ENCODE measurements at places on chromosomes 1 and 21. TPM values are rescaled to one million over a fixed set of nuclear protein-coding genes. Genes with fewer than 3 reads are reported as not detected.

MIGA1 gene
- 10.2 TPM for total RNA-seq

IRF6 gene
- total RNA-seq: 1.2 TPM

CDC20 gene
- total RNA-seq: 129 TPM

ASPM gene
- 19.2 TPM for total RNA-seq

NBPF20 gene
- total RNA-seq: 1.9 TPM

DNA sequence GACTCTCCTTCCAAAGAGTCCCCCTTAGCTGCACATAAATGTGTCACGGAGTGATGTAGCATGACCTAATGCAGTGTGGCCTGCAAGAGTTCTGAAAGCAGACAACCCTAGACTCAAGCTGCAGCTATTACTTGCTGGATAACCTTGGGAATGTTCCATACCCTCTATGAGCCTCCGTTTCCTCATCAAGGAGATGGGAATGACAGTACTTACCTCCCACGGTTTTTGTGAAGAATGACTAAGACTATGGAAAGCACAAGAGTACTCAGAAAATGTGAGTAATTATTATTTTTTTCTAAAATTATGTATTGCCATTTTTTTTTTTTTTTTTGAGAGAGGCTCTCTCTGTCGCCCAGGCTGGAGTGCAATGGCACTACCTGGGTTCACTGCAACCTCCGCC is 3.0 kb downstream of the TTC39A start:
- no peaks in the 10 kb centered on the region for H3K36me3 ChIP-seq
- no peak overlapping the region for H3K4me3 ChIP-seq
- H3K27ac ChIP-seq: no peak overlapping the region
- peaks cover 15% of the 10 kb centered on the region for H3K27me3 ChIP-seq

DNA sequence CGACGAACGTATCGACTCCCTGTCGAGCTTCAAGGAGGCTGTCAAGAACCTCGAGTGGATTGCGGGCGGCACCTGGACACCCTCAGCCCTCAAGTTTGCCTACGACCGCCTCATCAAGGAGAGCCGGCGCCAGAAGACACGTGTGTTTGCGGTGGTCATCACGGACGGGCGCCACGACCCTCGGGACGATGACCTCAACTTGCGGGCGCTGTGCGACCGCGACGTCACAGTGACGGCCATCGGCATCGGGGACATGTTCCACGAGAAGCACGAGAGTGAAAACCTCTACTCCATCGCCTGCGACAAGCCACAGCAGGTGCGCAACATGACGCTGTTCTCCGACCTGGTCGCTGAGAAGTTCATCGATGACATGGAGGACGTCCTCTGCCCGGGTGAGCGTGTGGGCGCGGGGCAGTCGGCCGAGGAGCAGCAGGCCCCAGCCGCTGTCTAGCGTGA is 28.0 kb downstream of the COL6A2 start:
- no peaks in the 10 kb centered on the region for H3K4me1 ChIP-seq
- H3K4me3 ChIP-seq: no peak overlapping the region
- H3K27me3 ChIP-seq: no peaks in the 10 kb centered on the region
- H3K27ac ChIP-seq: no peak overlapping the region

DNA sequence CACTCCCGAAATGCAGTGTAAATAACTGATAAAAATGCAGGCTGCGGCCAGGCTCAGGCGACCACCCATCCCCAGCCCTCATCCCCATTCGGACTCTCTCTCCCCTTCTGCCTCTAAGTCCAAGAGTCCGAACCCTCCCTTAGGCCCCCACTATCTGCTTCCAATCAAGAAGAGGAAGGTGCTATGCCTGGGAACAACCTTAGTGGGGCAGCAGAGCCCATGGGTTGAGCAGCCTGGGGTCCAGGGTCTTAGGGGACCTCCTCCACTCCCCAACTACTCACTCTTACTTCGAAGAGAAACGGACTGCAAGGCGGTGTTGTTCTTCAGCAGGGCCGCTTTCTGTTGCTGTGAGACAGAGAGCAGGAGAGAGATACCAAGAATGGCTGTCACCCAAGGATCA is 12.2 kb downstream of the ARHGEF2 start:
- no peak overlapping the region for H3K27ac ChIP-seq
- no peaks in the 10 kb centered on the region for H3K27me3 ChIP-seq
- peaks cover 51% of the 10 kb centered on the region for H3K36me3 ChIP-seq
- no peak overlapping the region for H3K4me3 ChIP-seq

DNA sequence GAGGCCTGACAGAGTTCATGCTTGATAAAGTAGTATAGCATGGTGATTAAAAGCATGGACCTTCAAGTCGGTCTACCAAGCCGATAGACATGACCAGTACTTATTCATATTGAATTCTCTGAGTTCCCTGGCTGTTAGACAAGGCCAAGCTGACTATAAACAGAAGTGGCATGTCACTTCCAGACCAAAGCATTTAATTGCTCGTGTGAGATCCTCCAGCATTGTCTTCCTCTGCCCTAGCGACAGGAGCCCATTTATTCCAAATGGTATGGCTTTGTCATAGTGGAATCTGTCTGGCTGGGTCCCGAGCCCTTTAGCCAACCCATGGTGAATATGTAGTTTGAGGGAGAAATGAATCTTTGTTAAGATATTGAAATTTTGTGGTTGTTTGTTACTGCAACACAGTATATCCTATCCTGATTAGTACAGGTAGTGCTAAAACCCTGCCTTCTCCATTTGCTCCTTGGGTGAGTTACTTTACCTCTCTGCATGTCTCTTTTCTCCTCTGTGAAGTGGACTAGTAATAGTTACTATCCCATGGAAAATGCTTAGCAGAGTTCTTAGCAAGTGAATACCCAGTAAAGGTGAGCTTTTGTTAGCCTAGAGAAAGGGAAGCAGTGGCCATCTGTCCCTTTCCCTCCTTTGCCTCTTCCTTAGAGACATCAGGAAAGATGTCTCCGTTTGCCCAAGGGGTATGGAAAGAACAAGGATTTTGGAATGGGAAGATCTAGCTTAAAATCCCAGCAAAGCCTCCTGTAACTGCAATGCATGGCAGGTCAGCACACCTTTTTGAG is 77.6 kb upstream of the CD1D start:
- no peaks in the 10 kb centered on the region for H3K36me3 ChIP-seq
- no peak for DNase-seq
- no peak overlapping the region for H3K4me3 ChIP-seq
- no peaks in the 10 kb centered on the region for H3K4me1 ChIP-seq
- no peaks in the 10 kb centered on the region for H3K27me3 ChIP-seq

DNA sequence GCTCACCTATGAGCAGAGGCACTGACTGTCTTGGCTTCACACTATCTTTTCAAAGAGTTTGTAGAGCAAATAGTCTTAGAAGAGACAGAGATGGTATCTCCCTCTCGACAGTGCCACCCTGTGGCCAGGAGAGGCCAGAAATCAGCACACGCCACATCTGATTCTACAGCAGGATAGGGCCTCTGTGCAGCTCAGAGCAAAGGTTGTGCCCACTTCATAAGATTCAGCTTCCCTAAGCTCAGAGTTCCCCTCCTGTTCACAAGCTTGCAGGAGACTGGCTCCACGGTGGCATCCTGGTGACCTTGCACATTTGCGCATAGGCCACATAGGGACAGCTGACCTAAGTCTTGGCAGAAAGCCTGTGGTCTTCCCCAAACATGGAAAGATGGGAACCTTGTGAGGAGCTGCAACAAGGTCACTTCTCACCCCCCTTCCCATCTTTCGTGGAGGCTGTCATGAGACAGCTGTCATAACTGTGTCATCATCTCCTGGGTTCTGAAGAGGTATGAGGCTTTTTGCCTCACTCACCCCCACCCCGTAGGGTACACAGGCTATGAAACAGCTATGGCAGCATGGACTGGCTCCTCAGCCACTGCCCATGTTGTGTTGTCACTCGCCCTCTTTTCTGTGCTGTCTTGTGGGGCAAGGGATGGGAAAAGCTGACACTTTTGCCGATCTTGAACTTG is 3.0 kb downstream of the ITLN2 start:
- no peak overlapping the region for H3K4me3 ChIP-seq
- no peaks in the 10 kb centered on the region for H3K36me3 ChIP-seq
- no peaks in the 10 kb centered on the region for H3K27me3 ChIP-seq
- DNase-seq: peak; percentile 74
- H3K4me1 ChIP-seq: peaks cover 3% of the 10 kb centered on the region

GRCh38 chr1:165675794-165676193 is 22.6 kb downstream of the ALDH9A1 start:
- no peak for DNase-seq
- peaks cover 24% of the 10 kb centered on the region for H3K36me3 ChIP-seq
- no peak overlapping the region for H3K27ac ChIP-seq
- H3K27me3 ChIP-seq: no peaks in the 10 kb centered on the region

GRCh38 chr1:162950187-162950586 is 89.2 kb upstream of the CCDC190 start:
- DNase-seq: no peak
- no peaks in the 10 kb centered on the region for H3K4me1 ChIP-seq
- H3K4me3 ChIP-seq: no peak overlapping the region

DNA sequence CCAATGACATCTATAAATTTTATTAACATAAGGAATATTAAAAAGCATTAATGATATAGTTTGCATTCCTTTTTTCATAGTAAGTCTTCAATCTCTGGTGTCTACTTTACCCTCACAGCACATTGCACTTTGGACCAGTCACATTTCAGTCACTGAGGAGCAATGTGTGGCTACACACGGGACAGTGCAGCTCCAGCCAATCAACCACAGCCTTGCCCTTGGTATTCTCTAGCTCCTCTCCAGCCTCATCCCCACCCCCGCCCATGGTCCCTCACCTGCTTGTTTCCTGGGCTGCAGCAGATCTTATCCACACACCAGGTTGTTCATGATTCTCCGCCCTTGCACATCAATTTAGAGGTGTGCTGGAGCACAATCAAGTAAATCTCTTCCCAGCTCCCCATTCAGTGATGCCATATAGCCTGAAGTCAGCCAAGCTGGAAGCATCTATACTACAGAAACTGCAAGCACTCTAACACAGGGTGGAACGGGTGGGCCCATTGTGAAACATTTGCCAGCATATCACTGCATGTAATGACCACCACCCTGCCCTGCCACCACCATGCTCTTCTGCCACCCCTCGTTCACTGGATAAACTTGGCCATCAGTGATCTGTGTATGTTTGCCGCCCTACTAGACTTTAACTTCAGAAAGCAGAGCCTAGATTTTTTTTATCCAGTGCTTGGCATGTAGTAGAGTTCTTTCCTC is 93.0 kb upstream of the SLC44A3 start:
- H3K27me3 ChIP-seq: no peaks in the 10 kb centered on the region
- H3K4me1 ChIP-seq: no peaks in the 10 kb centered on the region
- DNase-seq: no peak
- H3K36me3 ChIP-seq: no peaks in the 10 kb centered on the region
- H3K27ac ChIP-seq: no peak overlapping the region

GRCh38 chr1:29312469-29313461 is 76.4 kb downstream of the PTPRU start:
- no peaks in the 10 kb centered on the region for H3K4me1 ChIP-seq
- no peaks in the 10 kb centered on the region for H3K27me3 ChIP-seq
- no peaks in the 10 kb centered on the region for H3K36me3 ChIP-seq

Data from CD8-positive, alpha-beta memory T cell (primary cell).